ENCODE measurements at places on chromosomes 7 and 10.

DNA sequence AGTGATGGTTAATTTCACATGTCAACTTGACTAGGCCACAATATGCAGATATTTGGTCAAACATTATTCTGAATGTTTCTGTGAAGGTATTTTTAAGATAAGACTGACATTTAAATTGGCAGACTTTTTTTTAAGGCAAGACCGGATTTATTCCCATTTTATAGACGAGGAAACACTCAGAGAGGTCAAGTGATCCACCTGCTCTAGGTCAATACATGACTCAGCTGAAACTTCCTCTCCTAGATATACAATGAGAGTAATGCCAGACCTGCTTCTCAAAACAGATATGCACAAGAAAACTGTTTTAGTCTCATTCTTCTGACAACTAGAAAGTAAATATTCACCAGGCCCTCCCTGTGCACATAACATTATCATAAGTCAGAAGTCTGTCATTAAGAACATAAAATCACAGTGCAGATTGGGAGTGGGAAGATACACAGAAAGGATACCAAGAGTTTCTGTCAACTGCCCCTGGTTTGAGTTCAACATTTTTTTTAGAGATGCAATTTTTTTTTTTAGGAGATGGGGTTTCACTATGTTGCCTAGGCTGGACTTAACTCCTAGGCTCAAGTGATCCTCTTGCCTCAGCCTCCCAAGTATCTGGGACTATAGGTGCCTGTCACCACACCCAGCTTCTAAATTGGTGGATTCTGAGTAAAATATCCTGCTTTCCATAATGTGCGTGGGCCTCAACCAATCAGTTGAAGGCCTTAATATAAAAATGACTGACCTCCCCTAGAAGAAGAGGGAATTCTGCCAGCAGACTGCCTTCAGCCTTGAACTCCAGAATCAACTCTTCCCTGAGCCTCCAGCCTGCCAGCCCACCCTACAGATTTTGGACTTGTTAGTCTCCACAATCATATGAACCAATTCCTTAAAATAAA is 121.4 kb downstream of the ZFAND4 start:
- no peak for DNase-seq

DNA sequence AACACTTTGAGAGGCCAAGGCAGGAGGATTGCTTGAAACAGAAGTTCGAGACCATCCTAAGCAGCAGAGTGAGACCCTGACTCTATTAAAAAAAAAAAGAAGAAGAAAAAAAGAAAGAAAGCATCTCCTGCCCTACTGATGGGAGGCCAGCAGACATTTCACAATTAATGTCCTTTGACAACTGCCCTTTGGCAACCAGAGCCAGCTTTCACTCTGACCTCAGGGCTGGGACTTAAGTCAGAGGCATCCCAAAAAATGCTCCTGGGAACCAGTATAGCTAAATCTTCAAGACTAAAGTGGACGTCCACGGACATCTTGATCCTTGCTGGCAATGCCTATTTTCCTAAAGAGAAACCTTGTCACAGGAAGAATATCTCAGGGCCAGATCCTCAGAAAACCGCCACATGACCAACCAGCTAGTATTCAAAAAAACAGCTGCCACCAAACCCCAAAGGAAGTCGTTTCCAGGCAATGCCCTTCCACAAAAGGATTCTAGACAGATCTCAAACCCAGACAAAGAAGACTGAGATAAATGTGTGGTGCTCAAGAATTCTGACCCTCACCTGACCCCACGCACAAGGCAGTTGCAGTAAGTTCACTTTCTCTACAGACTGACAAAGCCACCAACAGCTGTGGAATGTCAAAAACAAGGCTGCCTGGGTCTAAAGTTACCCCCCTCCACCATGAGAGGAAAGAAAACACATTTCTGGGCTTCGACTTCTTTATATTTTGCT is 18.4 kb downstream of the GFRA1 start:
- DNase-seq: no peak

GRCh38 chr7:106767078-106767477 is 98.0 kb upstream of the PIK3CG start:
- DNase-seq: no peak

- DNase-seq: peak; percentile 76
Observed at GRCh38 chr10:106557951-106558733, 606.4 kb downstream of the SORCS1 start.

GRCh38 chr10:69468751-69469089 is 17.5 kb downstream of the TSPAN15 start:
- DNase-seq: no peak

GRCh38 chr10:24963521-24964041 is 11.2 kb upstream of the PRTFDC1 start:
- DNase-seq: no peak

DNA sequence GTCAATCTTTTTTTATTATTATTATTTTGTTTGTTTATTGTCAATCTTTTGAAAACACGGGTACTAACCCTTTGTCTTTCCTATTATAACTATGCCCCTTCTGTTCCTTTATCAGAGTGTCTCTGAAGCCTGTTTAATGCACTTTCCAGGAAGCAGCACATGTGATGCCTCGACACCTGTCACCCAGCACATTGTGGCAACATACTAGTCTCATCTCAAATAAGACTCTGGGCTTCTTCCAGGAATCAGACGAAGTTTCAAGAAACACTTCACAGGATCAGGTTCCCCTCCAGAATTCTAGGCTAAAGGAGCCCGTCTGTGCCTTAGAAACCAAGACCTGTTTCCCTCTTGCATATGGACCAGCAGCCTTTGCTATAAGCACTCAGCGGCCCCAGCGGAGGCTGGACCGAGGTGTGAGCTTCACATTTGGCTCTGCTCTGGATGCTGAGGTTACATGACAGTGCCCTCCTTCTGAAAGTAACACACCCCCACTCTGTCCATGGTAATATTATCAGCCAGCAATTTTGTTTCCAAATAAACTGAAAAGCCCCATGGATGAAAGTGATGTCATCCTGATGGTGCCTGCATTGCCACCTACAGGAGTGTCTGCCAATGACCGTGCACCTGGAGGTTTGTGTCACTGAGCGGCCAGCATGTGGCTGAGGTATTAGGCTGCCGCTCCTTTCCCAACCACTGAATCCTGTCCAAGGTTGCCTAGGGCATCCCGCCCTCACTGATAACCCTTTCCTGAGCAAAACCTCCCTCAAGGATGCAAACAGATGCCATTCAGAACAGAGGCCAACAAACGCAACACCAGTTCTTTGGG is 38.1 kb downstream of the MKI67 start:
- no peak for DNase-seq
